ENCODE measurements at places on chromosomes 4 and X.
A peak's percentile ranks its signal among the peaks of the same experiment; 100 is the strongest.

DNA sequence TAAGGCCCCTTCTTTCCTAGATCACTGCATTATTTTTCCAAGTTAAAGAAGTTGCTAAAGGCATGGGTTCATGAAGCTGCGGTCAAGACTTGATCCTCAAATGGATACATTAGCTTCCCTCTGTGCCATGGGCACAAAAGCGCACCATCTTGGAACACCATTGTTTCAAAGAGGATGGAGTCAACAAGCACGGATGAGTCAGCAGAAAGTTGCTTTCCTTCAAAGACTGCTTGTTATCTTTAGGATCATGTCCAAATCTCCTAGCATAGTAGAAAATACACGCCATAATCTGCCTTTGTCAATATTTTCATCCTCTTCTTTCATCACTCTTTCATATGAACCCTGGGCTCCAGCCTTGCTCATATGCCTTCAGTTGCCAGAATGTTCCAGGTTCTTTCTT lies 226.8 kb upstream of the GATB start:
- no peak for DNase-seq

- no peak for DNase-seq
Measured at GRCh38 chr4:122131562-122132157, 20.5 kb upstream of the BLTP1 start.

DNA sequence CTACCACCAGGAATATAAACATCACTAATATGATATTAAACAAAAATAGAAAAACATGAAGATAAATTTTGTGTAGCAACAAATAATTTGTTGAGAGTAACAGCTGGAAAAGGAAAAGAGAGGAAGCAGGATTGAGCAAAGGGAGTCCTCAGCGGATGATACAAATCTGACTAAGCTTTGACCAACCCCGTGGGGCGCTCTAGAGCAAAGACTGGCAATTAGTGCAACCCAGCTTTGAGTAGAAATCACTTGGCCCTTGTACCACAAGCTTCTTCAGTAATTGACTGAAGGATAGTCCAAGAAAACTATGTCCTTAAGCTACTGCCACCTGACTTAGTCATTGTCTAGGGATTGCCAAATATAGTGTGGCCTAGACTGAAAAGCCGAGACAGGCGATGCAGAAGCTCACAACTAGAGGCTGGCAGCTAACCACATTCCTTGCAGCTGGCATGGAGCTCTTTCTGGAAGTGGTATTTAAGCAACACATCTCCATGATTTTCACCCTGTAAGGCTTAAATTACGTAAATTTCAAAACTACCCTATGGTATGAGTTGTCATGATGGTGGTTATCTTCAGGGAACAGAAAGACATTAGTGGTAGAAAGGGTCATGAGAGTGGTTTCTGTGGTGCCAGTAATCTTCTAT lies 396.0 kb downstream of the PDGFC start:
- no peak for DNase-seq

GRCh38 chr4:23097251-23097650 lies 404.5 kb downstream of the GBA3 start:
- no peak for DNase-seq

- no peak for DNase-seq
Measured at GRCh38 chr4:8688908-8689445, 96.4 kb downstream of the CPZ start.

GRCh38 chrX:154044091-154044490 lies 24.4 kb upstream of the IRAK1 start:
- DNase-seq = no peak

GRCh38 chr4:107265859-107266258 lies 229.7 kb upstream of the DKK2 start:
- no peak for DNase-seq

DNA sequence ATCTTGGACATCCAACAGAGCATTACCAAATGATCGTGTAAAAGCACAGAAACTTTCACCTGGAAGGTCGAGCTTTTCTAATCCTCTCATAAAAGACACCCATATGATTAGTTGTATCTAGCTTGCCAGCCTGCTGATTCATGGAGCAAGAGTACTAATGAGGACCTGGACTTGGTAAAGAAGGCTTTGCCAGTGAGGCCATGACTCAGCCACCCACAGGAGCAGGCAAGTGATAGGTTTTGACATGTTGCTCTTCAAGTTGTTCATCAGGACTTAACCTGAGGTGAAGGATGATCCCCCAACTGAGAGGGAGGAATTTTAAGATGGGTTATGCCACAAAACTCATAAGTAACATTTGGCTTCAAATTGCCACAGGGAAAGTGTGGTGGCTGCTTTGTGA lies 24.7 kb upstream of the EPGN start:
- no peak for DNase-seq

DNA sequence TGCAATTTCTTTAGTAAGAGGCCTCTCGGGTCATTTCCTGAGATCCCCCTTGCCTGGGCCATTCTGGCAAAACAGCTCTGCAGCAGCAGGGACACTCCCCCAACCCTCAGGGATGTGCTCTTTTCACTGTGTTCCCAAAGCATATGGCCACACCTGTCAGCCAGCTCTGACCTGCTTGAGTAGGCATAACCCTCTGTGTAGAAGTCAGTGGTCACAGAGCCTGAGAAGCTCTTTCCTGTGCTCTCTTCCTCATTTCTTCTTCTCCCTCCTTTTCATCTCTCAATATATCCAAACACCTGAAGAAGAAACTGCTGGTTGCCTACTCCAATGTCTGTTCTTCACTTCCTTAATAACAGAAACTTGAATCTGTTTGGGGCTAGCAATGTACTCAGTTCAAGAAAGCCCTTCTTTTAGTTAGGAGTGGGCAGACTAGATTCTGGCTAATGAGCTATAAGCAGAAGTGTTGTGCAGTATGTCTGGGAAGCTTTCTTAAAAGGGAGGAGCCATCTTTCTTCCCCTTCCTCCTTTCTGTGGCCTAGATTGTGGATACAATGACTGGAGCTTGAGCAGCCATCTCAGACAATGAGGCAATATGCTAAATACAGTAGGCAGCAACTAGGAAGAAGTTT lies 73.3 kb downstream of the PRPS1 start:
- no peak for DNase-seq

DNA sequence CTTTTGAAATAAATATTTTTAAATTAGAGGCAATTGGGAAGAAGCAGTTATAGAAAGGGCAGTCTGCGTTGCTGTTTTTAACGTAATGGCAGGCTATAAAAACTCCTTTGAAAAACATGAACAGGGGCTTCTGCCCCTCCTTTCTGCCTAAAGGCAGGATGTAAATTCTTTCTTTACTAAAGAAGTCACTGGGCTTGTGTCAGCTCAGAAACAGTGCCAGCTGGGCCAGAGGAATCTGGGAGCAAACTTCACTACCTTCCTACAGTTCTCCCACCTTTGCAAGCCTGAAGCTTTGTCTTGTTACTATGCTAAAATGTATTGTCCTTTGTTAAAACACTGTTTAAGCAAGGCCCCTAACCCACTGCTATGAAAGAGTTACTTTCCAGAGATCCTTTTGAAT lies 1664.8 kb downstream of the RPA4 start:
- no peak for DNase-seq

- no peak for DNase-seq
Measured at GRCh38 chrX:42119076-42119475, 195.7 kb upstream of the CASK start.

DNA sequence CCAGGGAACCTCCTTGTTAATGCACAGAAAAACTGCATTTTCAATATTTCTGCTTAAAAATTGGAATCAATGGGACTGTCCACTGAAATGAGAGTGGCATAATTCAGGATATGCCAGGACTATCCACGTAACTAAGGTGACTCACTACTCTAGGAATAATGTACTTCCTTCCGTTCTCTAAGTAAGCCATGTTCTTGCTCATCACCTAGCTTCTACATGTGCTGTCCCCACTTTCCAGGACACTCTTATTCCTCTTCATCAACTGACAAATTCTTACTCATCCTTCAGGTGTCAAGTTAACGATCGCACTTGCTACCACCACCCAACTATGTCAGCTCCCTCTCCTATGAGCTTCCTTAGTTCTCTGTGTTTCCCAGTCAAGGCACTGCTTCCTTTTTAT lies 342.8 kb upstream of the F9 start:
- no peak for DNase-seq

DNA sequence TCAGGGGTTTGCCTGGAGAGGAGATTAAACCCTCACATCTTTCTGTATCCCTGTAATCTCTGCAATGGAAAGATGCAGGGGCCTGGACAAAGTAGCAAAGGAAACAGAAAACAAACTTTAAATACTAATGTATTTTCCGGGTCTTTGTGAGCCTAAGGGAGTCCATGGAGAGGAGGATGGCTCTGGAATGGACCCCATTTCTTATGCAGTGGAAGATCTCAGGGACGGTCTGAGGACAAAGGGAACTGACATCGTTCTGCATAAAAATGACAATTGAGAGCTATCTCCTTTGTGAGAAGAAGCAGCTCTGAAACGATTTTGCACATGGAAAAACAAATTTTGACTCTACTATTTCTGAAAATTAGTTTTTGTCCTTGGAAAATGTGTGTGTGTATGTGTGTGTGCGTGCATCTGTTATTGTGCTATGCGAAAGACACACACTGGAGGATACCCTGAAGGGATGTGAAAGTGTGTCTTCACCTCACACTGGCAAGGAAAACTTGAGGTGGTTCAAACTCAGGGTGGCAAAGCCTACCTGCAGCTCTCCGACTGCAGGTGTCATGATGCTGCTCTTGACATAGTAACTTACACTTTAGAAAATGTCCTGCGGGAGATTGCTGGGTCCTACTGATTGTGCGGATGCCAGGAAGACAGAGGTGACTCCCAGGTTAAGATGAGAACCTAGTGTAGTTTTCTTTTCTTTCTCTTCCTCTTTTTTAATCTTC lies 126.4 kb upstream of the JADE1 start:
- DNase-seq = no peak

DNA sequence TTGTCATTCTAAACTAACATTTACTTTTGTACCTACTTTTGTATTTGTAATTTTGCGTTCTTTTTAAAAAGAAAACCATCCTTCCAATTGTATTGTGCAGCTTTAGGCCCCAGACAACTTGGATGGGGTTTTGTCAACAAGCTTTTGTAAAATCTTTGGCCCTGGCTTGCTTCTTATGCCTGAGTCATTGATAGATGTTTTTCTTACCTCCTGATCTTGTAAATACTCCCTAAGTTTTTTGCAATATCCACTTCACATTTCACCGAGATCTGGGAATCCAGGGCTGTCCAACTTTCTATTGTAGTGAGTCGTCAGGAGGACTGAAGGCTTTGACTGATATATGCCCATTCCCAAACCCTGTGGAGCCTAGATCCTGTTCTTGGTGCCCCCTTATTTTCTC lies 126.9 kb upstream of the GUCY1A1 start:
- DNase-seq = no peak

GRCh38 chr4:173524218-173525117 lies 5.6 kb downstream of the HAND2 start:
- DNase-seq = no peak

DNA sequence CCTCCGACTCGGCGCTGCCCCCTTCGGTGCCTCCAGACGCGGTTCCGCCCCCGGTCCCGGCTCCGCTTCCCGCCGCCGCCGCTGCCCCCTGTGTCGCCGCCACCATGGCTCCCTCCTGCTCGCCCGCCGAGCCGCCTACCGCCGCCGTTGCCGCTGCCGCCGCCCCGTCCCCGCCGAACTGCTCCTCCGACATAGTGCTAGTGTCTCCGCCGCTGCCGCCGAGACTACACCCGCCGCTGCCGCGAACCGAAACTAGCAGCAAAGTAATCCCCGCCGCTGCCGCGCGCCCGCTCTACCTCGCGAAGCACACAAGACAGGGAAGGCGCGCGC lies 340 bp downstream of the HNRNPD start:
- DNase-seq = no peak

GRCh38 chr4:26197018-26197779 lies 123.6 kb upstream of the RBPJ start:
- no peak for DNase-seq

GRCh38 chr4:89837993-89838390 lies 1.0 kb upstream of the SNCA start:
- DNase-seq = peak; percentile 28

GRCh38 chr4:141768954-141769353 lies 132.6 kb downstream of the IL15 start:
- DNase-seq = no peak

- DNase-seq = no peak
Measured at GRCh38 chr4:3372264-3372932, 69.4 kb upstream of the HGFAC start.

GRCh38 chrX:120797188-120797851 lies 78.3 kb downstream of the CT47B1 start:
- DNase-seq = peak; percentile 7

- no peak for DNase-seq
Measured at GRCh38 chrX:115393271-115393670, 103.8 kb downstream of the LUZP4 start.

- DNase-seq = no peak
Measured at GRCh38 chr4:83851261-83852084, 315.6 kb downstream of the GPAT3 start.

GRCh38 chr4:187666697-187667494 lies 328.7 kb upstream of the ZFP42 start:
- peak; percentile 28 for DNase-seq

DNA sequence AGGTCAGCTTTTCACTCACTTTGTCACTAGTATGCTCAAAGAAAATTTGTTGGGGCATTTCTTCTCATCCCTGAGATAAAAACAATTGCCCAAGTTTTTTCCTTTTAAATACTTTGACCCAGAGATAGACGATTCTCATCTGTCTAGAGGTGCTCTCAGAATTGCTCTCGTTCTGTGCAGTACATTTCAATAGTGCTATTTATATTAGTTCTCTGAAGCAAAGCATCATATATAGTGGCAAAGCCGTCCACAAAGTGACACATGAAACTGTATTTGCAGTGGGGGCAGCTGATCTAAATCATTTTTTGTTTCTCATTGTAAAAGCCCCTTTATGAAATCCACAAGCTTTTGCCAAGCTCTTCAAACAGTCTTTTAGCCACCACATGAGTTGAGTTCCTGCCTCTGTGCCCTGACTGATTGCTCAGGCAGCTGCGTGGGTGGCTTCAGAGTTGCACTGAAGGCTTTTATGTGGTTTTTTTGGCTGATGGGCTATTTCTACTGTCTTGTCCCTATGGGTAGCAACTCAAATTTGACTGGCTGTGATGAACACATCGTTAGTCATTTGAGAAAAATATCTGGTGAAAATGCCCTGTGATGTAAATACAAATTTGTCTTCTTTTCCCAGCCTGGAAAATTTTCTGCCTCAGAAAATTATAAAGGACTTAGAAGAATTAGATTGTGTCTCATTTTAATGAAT lies 119.1 kb upstream of the OTUD4 start:
- DNase-seq = no peak

- no peak for DNase-seq
Measured at GRCh38 chrX:13090339-13091110, 46.1 kb upstream of the FAM9C start.

- no peak for DNase-seq
Measured at GRCh38 chrX:38627683-38628082, 66.3 kb downstream of the TSPAN7 start.

- DNase-seq = no peak
Measured at GRCh38 chr4:116401293-116401692, 684.1 kb downstream of the TRAM1L1 start.

DNA sequence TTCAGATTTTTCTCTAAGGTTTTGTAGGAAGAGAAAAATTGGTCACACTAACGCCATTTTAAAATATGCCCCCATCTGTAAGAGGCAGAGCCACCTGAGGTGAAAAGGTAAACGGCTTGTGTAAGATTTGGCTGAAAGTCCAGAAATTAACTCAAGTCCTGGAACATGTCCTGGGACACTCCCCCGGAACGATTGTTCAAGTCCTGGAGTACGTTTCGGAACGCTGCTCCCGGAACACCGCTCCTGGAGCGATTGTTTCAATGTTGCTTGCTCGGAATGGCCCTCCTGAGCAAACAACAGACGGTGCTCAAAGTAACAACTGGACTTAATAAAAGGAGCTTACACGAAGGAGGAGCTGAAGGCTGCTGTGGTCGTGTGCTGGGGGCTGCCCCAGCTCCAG lies 796.5 kb upstream of the SLIT2 start:
- DNase-seq = no peak

GRCh38 chr4:99755223-99755944 lies 61.2 kb upstream of the DAPP1 start:
- DNase-seq = no peak

All from renal pelvis (tissue), 12 donors.